ENCODE measurements at places on chromosomes 2 and 18.
A peak's percentile ranks its signal among the peaks of the same experiment; 100 is the strongest.

DNA sequence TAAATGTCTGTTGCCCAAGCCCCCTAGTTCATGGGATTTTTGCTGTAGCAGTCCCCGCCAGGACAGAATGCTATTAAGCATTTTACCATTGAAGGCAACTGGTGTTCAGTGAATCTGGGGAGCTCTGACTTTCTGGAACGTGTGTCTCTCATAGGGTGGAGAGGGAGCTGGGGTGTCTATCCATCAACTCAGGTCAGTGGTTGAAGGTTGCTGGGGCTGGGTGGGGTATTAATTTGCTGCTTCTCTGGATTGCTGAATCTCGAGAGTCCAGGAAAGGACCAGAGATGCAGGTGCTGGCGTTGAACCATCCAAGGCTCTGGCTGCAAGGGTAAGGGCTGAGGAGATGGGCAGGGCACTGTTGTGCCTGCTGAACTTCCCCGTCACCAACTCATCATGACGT is 66.8 kb upstream of the NCK2 start:
- no peak for DNase-seq

GRCh38 chr2:128628206-128628605 is 309.5 kb upstream of the HS6ST1 start:
- DNase-seq = peak; percentile 81

DNA sequence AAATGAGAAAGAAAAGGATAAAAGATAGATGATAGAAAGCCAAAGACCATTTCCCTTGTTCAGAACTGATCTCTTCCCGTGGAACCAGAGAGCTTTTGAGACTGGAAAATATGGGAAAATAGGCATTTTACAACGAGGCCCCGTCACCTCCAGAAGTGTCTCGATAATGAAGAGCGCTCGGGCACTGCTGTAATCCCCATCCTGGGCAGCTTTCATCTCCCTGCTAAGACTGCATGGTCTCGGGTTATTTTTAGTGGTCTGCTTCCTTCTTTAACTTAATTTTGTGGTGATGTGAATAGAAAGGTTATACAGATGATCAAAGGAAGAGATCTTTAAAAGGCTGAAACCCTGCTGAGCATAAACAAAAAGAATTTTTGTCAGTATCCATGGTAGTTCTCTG is 176.6 kb downstream of the METTL4 start:
- no peak for DNase-seq

- no peak for DNase-seq
Measured at GRCh38 chr18:21064347-21064746, 47.3 kb downstream of the ROCK1 start.

- DNase-seq = no peak
Measured at GRCh38 chr2:241891988-241892298, 22.4 kb downstream of the RTP5 start.

DNA sequence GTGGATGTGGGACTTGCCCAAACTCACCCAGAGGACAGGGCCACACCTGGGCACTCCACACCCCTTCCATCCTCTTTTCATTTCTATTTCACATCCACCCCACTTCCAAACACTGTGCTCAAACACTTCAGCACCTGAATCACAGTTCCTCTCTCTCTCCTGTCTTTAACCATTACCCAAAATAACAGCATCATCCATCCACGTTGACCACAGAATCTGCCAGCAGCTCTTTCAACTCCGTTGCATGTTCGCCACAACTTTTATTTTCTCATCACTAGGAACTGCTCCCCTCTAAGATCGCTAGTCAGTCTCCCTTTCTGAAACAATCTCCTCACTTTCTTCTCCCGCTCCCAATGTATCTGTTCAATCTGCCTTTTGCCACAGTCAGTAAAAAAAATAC is 121.6 kb upstream of the HNRNPA3 start:
- no peak for DNase-seq

GRCh38 chr2:180376066-180376465 is 369.0 kb upstream of the CWC22 start:
- DNase-seq = no peak
